WERI-Rb-1 (cell line): ENCODE measurements at places on chromosomes 11 and 22.

DNA sequence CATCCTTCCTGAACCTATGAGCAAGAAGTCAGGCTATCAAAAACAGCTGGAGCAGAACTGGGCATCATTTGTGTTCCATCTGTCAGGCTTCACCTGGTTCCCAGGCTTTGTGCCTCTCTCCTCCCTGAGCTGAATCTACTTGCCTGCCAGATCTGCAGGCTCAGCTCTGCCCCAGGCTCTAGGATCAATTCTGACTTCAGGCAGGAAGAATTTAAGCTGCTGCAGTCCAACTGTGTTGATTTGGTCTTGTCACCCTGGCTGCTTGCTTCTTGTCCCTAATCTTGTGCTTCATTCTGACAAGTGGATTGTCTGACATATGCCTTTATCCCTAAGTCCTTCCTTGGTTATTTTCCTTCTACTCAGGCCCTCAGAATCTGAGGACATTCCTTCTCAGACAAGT lies 31.6 kb upstream of the CADM1 start:
- peak; percentile 78 for DNase-seq

DNA sequence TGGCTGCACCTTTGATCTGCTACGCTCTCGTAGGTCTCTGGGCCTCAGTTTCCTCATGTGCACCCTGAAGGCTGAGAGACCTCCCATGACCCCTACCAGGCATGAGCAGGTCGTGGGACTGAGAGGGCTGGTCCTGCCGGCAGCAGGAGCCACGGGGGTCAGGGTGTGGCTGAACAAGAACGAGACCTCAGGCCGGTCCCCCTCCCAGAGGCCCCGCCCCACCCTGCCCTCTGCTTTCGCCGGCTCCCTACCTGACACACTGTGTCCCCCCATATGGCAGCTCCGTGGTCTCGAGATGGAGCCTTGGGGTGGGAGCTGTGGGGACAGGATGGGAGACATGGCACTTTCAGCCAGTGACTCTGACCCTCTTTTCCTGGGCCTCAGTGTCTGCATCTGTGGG lies 40.6 kb downstream of the CDKN1C start:
- DNase-seq, result no peak

DNA sequence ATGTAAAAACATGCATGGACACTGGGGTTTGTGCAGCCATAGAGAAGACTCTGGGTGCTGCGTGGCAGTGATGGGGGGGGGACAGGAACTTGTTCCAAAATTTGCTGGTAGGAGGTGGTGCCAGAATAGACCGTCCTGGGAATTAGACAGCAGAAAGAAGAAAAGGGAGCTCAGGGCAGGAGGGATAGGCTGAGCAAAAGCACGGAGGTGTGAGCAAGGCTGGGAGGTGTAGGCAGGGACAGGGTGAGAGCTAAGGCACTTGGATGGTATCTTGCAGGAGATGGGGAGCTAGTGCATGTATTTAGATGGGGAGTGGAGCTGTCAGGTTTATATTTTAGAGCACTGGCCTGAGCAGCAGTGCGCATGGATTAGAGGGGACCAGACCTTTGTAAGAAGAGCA lies 53.8 kb downstream of the PKNOX2 start:
- no peak for DNase-seq

DNA sequence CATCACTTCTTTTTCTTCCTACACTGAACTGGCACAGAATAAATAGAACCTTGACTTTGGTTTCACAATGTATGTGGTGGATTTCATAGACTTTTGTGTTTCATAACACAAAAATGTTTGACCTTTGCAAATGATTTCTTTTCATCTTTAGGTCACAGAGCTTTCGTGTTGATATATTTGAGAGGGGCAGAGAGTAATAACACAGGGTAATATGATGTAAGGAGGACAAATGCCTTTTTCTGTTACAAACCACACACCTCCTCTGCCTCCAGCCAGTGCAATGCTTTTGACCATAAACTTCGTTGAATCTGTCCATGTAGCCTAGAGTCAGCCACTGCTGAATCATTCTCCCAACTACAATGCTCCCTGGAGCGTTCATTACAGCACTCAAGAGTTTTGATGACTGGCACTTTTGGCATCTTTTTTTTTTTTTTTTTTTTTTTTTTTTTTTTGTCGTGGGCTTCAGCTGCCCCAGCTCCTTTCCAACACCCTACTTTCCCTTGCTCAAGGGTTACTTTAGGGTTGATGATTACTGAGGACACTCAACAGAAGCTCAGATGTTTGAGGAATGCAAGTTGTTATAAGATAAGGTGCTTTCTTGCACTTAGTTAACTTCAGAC lies 11.4 kb upstream of the CAT start:
- no peak for DNase-seq

- no peak for DNase-seq
Measured at GRCh38 chr11:65912845-65913244, 6.0 kb downstream of the C11orf68 start.

DNA sequence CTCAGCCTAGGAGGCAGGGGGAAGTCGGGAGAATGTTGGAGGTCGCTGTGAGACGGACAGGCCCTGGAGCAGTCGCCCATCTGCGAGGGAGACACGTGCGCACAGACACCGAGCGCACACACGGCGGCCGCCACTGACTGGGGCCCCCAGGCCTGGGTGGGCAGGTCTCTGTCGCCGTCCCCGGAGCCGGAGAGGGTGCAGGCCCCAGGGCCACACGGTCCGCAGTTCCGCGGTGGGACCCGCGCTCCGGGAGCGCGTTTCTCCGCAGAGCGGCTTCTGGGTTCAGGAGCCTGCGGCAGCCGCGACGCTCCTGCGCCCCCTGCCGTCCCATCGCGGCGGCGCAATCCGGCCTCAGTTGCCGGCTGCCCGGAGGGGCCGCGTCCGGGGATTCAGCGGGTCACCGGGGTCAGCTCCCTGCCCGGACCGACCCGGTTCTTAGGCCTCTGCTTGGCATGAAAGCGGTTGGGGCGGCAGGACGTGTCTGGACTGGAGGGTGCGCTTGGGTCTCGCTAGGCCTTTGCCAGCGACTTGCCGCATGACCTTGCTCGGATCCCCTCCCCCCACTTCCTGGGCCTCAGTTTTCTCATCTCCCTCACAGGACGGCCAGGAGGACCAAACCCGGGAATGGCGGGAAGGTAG lies 31.2 kb downstream of the PDE2A start:
- DNase-seq, result peak; percentile 71

DNA sequence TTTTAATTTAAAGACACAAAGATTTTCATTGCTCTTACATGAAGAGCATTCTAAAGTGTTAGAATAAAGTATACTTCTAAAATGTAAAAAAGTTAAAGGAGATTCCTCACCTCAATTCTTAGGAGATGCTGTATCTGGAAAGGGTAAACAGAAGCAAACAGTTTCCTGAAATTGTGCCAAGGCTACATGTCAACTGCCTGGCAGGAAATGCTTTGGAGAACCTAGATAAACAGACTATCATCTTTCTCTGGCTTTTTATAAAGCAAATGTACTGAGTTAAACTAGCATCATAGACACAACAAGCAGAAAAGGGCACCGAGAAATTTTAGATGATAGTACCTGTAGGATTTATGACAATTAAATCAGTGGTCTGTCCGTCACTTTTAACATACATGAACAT lies 24.7 kb upstream of the AKIP1 start:
- DNase-seq, result no peak

GRCh38 chr11:1228101-1228821 lies 5.4 kb downstream of the MUC5B start:
- DNase-seq, result no peak

DNA sequence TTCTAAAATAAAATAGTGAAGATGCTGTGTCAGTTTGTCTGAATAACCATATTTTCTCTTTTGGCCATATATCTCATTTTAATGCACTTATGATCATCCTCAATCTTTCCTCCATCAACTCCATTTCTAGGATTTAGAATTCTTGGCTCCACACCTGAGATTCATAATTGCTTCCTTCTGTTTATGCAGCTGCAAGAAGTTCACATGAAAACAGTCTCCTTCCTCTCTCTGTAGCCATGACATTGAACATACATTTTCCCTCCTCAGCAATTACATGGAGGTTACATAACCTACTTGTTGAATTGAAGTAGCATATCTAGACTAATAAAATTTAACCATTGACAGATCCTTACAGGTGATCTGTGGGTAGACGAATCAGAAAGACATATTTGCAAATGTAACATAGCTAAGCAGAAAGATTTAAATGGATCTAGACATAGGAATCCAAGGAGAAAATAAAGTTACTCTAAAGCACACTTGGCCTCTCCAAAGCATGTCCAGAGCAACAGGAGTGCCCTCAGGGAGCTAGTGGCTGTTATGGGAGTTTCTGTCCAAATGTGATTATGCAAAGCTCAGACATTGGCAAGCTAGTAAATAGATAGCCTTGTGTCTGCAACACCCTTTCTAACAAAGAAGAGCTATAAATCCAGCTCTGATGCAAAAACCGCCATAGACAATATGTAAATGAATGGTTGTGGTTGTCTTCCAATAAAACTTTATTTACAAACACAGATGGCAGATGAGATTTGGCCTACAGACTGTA lies 119.9 kb upstream of the MPPED2 start:
- DNase-seq, result no peak

DNA sequence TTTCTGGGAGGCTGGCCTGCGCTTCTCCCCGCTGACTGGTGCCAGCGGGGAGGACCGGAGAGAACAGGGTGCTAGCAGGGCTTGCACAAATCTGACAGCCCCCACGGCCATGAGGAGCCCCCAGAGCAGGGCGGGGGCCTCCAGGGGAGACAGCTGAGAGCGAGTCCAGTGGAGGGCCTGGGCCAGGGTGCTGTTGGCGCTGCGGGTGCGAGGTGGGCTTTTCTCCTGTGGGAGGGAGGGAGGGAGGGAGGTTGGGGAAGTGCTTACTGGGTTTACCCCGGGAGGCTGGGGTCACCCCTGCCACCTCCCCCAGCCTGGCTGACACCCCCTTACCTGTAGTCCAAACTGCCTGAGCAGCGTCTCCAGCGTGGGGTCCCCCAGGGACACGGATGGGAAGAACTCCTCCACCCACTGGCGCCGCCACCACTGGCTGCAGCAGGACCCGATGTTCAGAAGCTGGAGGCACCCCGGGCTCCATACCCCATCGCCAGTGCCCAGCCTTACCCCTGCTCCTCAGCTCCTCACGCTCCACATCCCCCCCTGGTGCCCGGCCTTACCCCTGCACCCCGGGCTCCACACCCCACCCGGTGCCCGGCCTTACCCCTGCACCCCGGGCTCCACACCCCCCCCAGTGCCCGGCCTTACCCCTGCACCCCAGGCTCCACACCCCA lies 3.9 kb downstream of the LMF2 start:
- no peak for DNase-seq

DNA sequence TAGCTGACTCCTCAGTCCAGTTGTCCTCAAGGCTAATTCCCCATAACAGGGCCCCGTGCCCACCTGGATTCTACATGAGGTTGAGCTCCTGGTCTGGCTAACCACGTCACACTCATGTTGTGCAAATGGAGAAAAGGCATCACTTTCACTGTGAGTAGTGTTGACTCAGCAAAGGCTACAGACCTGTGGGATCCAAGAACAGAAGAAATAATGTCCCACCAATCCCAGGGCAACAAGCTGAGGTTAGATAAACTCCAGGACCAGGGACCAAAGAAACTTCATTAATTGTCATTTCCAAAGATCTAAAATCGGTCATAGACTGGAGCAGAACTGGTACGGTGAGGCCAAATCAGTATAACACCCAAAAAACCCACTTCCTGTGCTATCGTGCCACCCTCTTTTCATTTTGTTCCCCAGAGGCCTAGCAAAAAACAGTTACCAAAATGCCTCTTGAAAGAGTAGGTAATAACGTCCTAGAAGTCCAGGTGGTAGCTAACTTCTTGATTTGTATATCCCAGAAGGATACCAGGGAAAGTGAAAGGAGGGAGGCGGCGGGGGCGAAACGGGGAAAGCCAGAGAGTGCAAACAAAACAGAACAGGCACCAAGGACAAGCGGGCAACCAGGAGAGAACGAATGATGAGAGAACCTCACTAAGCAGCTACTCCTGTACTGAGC lies 1.4 kb downstream of the PCSK7 start:
- DNase-seq, result no peak

GRCh38 chr11:63939397-63939891 lies 642 bp downstream of the NAA40 start:
- no peak for DNase-seq

GRCh38 chr11:109034339-109034696 lies 369.4 kb downstream of the DDX10 start:
- DNase-seq, result no peak

DNA sequence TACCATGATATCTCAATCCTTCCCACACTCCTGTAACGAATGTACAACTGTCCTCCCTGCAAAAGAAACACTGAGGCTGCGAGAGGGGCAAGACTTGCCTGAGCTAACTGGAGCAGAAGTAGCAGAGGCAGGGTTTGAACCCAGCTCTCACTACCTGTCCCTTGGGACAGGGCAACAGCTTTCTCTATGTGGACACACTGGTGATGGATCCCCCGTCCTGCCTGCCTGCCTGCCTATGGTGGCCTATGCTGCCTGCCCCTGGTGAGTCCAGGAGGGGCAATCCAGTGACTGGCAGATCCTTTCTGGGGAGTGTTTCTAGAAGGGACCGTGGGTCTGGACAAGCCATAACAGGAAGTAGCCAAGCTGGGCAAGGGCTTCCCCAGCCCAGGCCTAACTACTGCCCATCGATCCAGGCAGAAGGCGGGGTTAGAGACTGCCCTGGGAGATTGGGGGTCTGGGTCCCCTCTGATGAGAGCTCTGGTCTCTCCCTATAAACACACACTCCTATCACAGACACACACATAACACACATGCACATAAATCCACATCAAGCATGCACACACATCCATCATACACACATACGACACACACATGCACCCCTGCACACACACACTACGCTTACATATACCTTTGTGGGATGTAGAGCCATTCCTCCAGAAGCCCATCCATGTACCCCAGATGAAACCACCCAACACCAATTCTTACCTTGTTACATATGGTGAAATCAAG lies 1.1 kb upstream of the EMID1 start:
- DNase-seq, result no peak

DNA sequence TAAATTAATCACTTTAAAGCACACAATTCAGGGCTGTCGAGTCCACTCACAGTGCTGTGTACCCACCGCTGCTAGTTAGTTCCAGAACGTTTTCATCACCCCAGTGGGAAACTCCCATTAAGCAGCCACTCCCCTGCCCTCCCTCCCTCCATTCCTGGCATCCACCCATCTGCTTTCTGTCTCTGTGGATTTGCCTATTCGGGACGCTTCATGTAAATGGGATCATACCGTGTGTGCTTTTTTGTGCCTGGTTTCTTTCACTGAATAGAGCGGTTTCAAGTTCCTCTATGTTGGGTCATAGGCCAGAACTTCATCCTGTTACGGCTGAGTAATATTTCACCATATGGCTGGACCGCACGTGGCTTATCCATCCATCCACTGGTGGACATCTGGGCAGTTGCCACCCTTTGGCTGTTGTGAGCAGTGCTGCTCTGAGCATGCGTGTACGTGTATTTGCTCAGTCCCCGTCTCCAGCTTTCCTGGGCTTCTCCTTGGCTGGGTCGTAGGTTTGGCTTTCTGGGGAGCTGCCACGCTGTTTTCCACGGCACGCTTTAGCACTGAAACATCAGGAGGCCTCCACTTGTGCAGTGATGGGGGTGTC lies 30.1 kb downstream of the ARHGAP8 start:
- DNase-seq, result no peak

GRCh38 chr11:57303280-57303989 lies 21.3 kb downstream of the TNKS1BP1 start:
- DNase-seq, result peak; percentile 47

- DNase-seq, result no peak
Measured at GRCh38 chr11:47912843-47913437, 64.8 kb upstream of the NUP160 start.
